ENCODE measurements at places on chromosomes 7 and 10. TPM values are rescaled to one million over a fixed set of nuclear protein-coding genes. Genes with fewer than 3 reads are reported as not detected.

DNA sequence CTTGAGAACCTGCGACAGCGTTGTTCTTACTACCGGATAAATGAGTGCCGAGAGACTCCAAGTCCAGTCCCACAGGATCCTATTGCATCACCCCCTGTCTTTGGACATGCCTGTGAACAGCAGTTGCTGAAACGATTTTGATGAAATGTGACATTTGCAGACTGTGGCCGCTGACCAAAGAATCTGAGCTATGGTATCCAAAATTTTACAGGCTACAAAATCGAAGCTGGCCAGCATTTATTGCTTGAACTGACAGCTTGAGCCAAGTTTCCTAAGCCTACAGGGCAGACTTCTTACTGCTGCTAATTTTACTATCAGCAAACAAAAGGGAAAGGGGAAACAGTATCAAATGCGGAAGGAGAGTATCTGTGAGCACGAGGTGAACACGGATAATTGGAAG, 12.1 kb upstream of the NPVF start:
- peak; percentile 53 for DNase-seq

DNA sequence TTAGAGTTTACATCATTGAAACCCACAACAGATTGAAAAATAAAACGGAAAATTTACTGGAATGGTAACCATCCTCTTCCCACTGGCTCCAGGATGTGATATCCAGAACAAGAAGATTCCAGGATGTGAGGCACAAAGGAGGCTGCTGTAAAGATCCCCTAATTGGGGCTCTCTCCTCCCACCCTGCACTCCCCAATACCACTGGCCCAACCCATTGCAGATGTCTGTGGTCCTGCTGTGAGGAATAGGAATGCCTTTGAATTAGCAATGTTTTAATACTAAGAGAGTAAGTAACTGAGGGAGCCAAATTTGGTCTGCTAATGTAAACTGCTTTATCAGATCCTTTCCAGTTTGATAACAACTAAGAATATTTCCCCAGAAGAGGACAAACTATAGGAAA, 225.9 kb upstream of the INHBA start:
- DNase-seq: no peak

DNA sequence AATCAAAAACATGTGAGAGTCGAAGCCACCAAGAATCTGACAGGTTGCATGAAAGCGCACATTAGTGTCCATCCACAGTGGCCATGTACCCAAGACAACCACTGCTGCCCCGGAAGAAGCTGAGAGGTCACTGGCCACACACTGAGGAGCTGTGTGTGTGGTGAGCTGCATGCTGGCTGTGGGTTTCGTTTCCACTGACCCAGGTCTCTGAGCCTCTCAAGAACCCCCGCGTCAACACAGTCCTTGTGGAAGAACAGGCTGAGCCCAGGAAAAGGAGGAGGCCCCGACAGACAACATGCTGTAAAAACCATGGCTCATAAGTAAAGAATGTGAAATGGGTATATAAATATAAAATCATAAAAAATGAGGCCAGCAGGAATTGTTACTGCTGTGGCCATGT, 8.2 kb downstream of the VIPR2 start:
- DNase-seq: no peak

GRCh38 chr7:157897681-157898080, 560.9 kb downstream of the DNAJB6 start:
- DNase-seq: no peak

DNA sequence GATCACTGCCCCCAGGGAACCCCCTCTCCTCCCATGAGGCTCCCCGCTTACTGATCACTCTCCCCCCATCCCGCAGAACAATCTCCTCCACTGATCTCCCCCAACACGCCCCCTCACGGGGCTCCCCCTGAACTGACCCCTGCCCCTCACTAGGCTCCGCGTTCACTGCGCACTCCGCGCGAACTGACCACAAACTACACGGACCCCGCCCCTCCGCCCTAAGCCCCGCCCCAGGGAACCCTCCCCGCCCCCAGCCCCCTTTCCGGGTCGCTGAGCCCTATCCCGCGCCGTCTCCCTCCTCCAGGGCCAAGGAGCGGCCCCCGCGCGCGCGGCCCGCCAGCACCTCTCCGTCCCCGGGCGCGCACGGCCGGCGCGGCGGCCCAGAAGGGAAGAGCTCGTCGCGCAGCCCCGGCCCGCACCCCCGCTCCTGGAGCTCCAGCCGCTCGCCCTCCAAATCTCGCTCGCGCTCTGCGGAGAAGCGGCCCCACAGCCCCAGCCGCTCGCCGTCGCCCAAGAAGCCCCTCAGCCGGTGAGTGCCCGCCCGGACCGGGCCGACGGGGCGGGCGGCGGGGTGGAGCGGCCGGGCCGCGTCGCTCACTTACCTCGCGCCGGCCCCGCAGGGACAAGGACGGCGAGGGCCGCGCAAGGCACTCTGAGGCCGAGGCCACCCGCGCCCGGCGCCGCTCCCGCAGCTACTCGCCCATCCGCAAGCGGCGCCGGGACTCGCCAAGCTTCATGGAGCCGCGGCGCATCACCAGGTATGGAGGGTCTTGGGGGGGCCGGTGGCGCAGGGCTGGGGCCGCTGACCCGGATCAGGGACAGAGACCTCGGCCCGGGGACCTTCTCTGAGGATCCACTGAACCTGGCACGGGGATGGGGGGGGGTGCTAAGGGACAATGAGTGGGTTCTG, 19.9 kb upstream of the HSPB1 start:
- DNase-seq: no peak

- DNase-seq: no peak
Measured at GRCh38 chr7:101846800-101847538, 29.5 kb downstream of the CUX1 start.

DNA sequence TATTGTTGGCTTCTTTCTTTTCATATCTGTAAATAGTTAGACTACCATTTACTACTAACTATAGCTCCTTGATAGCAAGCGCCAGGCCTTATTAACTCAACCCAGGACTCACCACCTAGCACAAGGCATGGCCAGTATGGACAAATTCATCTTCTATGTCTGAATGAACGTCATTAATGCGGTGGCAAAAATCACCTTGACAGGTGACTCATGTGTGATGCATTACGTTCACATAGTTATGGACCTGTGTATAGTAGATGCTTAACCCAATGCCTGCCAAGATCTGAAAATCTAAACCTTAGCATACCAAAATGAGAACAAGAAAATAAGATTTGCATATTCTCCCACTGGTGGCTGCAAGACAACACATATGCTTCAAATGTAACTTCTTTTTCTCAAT, 300.8 kb downstream of the PARD3 start:
- no peak for DNase-seq

The SCIN gene
- 0.17 TPM for polyA plus RNA-seq

The DRGX gene
- polyA plus RNA-seq: 0.06 TPM

The PTPRZ1 gene
- not detected for polyA plus RNA-seq

The TTYH3 gene
- polyA plus RNA-seq: 33.0 TPM

The FXYD4 gene
- not detected for polyA plus RNA-seq

The FOXI2 gene
- not detected for polyA plus RNA-seq

The CTNNA3 gene
- not detected for polyA plus RNA-seq

Measured in BJ (cell line).